ENCODE measurements at places on chromosomes 2 and 18.

GRCh38 chr2:72841462-72842125 lies 15.8 kb upstream of the EXOC6B start:
- DNase-seq: no peak

DNA sequence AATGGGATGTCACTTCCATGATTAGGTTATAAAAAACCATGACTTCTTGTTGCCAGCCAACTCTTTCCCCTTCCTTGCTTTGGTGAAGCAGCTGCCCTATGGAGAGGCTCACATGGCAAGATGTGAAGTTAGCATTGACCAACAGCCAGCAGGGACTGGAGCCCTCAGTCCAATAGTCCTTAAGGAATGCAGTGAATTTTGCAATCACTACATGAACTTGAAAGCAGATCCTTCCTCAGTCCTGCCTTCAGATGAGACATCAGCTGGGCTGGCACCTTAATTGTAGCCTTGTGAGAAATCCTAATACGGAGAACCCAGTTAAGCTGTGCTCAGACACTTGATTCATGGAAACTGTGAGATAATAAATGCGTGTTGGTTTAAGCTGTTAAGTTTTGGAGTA lies 61.8 kb downstream of the ATP8B1 start:
- no peak for DNase-seq

GRCh38 chr2:36277146-36277808 lies 78.3 kb upstream of the CRIM1 start:
- no peak for DNase-seq

DNA sequence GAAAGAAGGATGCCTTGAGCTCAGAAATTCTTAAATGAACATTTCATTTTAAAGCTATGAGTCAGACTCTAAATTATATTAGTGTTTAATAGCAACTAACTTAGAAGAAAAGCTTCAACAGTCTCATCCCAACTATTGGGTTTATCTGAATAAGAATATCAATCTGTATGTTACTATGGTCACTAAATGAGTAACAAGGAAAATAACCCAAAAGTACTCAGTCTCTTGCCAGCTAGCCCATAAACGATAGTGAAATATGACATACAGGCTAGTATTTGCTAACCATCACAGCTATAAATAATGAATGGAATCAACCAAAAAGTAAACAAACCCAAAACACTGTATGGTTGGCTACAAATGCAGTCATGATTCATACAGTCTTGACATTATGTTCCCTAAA lies 174.9 kb downstream of the RAB3GAP1 start:
- no peak for DNase-seq

DNA sequence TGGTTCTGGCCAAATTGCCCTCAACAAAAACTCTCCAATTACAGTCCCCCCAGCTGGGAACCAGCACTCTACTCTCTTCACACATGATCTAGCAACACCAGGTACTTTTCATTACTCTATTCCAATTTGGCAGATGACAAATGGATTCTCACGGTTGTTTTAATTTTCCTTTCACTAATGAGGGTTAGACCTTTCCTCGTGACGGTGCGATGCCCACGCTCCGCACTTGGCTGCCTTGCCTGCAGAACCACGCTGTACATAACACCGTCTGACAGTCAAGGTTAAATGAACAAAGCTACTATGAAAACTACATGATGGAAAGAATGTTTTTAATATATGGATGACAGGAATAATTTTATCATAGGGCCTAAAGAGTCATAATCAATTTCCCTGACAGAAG lies 141.5 kb downstream of the FBXO15 start:
- DNase-seq: no peak

DNA sequence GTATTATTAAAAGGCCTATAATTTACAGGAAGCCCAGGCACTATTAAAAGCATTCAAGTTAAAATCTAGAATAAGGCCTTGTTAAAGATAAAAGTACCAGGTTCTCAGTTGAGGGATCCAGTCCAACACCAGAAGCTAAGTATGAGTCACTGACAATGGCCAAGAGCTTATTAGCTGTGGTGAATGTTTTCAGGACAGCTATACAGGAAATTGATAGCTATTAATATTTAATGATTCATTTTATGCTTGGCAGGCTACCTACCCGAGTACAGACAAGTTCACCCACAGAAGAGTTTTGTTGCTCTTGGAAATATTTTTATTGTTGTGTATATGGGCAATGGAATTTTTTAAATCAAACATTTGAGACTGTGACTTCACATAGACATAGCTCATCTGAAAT lies 729.6 kb upstream of the ZNF804A start:
- no peak for DNase-seq

- no peak for DNase-seq
Observed at GRCh38 chr2:113164930-113165585, 8.7 kb upstream of the PSD4 start.

DNA sequence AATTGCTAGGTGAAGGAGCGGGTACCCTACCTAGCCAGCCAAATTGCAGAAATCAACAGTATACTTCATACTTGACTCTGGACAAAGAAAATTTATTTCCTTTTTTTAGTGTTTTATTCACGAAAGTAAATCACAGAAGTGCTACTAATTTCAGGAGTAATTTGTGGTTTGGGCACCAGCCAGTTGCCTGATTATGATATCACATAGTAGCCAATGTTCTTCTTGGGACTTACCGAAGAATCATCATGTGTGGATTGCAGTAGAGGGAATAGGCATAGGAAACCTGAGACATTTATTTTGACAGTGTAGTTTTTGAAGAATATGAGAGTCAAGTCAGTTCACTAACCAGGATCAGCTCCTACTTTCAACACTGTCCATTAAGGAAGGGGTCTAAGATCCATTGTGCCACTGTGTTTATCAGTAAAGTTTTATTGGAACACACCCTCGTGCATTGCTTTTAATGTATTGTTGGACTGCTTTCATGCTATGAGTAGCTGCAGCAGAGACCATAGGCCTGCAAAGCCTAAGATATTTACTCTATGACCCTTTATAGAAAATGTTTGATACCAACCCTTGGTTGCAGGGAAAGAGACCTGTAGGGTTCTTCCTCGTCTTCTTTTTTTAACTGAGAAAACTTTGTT lies 32.1 kb downstream of the TNFRSF11A start:
- DNase-seq: no peak

DNA sequence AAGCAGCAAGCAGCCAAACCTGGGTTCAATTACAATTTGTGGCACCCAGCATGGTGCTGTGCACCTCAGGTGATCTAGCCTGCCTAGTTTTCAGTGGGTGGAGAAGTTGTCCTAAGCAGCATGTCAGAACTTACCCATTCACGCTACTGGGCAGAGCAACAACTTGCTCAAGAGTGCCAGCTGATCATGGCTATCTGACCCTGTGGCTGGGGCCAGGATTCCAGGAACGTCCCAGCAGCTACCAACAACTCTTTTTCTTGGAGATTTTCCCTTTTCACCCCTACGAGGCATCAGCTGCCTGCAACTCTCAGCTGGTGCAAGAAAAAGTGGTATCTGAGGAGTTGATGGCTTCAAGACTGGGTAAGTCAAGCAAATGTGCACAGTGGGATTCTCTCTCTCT lies 83.5 kb downstream of the SH3YL1 start:
- no peak for DNase-seq

DNA sequence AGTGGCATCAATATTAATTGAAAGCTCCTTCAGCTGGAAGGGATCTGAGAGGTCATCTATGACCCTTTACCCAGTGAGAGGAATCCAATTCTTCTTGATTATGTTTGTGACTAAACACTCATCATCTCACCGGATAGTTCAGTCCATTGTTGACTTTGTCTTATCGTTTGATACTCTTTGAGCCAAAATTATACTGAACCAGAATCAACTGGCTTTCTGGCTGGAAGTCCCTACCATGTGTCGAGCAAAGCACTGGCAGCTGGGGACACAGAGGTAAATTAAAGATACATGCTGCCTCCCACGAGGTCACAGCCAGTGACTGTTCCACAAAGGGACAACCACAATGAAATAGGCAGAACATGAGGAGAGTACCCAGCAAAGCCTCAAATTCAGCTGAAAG lies 91.4 kb upstream of the FHL2 start:
- DNase-seq: no peak

DNA sequence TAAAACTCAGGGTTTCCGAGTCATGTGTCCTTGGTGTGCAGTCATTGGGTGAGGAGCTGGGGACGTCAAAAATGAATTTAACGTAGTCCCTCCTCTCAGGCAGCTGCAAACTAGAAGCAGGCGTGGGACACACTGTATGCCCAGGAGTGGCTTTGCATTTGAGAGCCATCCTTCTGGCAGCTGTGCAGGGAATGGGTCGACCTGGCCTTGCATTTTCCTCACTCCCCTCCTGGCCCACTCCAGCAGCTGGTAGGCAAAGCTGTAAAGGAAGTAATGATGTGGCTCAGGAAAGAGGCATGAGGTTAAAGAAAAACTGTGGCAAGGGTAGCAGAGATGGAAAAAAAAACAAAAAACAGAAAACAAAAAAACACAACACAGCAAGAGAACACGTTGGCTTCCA lies 46.5 kb downstream of the RNF144A start:
- no peak for DNase-seq

GRCh38 chr2:118843483-118844132 lies 3.8 kb downstream of the EN1 start:
- no peak for DNase-seq

DNA sequence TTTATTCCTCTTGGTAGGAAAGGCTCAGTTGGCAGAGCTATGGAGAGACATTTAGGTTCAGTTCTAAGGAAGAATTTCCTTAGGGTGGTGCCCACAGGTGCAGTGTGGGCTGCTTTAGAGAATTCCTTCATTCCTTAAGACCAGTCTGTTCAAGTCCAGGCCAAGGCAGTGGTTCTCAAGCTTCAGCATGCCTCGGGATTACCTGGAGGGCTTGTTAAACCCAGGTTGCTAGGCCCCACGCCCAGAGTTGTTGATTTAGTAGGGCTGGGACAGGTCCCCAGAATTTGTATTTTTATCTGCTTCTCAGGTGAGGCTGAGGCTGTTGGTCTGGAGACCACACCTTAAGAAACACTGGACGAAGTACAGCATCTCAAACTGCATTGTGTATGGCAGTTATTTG lies 68.9 kb downstream of the CERS6 start:
- DNase-seq: no peak

DNA sequence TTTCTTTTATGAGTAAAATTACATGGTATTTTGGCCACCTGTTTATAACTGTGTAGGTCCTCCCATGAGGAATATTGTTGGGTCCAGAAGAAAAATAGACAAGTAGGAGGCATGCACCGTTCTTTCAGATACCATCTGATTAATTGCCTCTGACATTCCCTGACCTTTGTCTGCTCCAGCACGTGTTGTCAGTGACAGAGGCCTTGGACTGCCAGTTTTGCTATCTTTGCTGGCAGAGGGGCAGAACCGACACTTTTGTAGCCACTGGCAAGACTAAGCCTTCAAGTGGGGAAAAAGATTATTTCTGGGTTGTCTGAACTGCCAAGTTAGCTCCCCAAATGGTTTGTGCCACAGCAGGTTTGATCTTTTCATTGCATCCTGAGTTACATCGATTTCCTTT lies 276.9 kb downstream of the CAMKMT start:
- no peak for DNase-seq

DNA sequence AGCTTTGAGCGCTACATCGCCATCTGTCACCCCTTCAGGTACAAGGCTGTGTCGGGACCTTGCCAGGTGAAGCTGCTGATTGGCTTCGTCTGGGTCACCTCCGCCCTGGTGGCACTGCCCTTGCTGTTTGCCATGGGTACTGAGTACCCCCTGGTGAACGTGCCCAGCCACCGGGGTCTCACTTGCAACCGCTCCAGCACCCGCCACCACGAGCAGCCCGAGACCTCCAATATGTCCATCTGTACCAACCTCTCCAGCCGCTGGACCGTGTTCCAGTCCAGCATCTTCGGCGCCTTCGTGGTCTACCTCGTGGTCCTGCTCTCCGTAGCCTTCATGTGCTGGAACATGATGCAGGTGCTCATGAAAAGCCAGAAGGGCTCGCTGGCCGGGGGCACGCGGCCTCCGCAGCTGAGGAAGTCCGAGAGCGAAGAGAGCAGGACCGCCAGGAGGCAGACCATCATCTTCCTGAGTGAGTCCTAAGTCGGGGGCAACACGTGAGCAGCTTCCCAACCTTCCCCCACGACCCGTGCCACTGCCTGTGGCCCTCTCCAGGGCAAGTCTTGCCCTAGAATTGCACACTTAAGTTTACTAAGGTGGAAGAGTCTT lies 928 bp downstream of the GPR39 start:
- DNase-seq: no peak

- DNase-seq: no peak
Observed at GRCh38 chr2:239806758-239807434, 218.2 kb downstream of the NDUFA10 start.

DNA sequence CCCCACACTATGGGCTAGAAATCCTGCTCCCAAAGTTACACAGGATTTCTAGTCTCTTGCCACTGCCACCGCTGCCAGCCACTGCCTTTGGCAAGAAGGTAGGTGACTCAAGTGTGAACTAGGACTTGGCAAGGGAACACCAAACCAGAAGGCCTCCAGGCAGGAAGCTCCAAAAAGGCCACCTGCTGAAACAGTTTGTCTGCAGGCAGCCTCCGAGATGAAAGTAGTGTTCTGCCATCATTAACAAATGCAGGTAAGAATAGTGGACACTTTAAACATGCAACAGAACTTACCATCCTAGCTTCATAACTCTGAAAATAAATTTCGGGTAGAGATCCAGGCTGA lies 3.9 kb downstream of the ANKRD44 start:
- no peak for DNase-seq

GRCh38 chr2:160315337-160315736 lies 115.3 kb upstream of the ITGB6 start:
- no peak for DNase-seq

DNA sequence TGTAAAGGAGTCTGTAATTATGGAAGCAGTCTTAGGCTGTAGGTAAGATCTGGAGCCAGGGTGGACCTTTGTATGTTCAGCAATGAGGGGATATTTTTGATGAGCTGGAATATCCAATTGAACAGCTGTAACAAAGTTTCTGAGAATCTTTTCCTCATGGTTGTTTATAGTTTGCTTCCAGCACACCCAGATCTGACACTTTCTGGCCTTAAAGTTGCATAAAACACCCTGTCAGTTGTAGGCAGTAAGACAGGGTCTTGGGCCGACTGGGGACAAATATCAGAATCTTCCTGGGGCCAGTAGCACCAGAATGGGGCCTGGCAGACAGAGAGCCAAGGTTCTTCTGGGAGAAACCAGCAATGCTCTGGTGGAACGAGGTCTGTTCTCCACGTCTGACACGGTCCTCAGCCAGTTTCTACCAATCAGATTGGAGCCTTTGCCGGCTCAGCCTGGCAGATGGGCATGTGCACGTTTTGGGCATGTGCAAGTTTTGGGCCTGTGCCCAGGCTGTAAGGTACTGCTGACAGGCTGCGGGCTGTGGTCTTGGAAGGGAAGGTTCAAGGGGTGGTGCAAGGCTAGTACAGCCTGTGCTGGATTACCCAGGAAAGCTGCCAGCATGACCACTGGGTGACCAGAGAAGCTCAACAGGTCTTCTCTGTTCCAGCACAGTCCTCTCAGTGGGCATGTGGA lies 89.8 kb downstream of the PRKCE start:
- no peak for DNase-seq
